ENCODE measurements at places on chromosomes 7 and 10.

DNA sequence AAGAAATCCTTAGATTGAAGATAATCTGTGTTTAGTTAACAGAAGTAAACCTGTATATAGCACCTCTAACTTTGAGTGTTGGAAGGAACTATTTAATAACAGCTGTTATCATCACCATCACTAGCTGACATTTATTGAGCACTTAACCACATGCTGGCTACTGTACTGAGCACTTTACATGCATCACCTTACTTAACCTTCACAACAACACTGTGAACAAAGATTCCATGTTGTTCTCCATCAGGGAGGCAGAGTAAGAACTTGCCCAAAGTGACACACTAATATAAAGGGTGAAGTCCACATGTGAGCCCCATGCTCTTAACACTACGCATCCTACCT is 182.2 kb downstream of the ST7 start:
- DNase-seq = no peak

DNA sequence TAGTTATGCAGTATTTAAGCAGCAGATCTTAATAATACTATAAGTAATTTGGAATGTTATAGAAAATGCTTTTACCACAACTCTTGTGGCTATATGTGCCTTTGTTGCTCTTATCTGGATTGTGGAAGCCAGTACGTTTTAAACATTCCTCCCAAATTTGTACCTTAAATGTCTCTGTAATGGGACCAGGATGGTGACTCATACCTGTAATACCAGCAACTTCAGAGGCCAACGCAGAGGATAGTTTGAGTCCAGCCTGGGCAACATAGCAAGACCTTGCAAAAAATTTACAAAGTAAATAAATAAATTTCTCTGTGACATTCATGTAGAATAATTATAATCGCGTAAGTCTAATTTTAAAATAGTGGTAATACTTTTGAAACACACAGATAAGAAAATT is 283.1 kb downstream of the POM121L12 start:
- DNase-seq = no peak

- DNase-seq = no peak
Observed at GRCh38 chr10:32605787-32606186, 159.8 kb downstream of the CCDC7 start.

DNA sequence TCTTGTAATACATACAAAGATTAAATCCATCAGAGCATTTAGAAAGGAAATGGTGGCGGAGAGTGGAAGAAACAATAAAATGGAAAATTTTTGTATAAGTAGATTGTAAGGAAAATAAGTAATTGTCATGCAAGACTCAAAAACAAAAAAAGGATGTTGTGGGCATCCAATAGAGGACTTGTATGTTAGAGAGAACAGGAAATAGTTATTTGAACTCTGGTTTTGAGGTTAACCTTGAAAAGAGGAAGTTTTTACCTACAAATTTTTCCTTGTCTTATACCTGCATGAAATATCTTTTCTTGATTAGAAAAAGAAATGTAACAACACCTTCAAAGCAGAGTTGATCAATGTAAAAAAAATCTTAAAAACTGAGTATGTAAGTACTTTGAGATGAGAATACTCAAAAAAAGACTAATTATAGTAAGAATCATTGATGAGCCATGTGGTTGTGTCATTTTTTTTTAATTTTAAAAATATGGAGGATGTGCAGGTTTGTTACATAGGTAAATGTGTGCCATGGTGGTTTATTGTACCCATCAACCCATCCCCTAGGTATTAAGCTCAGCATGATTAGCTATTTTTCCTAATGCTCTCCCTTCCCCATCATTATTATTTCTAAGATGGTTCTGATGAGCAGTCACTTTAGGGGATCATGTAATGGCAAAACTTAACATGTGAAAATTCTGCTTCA is 11.9 kb downstream of the TMEM106B start:
- DNase-seq = no peak

DNA sequence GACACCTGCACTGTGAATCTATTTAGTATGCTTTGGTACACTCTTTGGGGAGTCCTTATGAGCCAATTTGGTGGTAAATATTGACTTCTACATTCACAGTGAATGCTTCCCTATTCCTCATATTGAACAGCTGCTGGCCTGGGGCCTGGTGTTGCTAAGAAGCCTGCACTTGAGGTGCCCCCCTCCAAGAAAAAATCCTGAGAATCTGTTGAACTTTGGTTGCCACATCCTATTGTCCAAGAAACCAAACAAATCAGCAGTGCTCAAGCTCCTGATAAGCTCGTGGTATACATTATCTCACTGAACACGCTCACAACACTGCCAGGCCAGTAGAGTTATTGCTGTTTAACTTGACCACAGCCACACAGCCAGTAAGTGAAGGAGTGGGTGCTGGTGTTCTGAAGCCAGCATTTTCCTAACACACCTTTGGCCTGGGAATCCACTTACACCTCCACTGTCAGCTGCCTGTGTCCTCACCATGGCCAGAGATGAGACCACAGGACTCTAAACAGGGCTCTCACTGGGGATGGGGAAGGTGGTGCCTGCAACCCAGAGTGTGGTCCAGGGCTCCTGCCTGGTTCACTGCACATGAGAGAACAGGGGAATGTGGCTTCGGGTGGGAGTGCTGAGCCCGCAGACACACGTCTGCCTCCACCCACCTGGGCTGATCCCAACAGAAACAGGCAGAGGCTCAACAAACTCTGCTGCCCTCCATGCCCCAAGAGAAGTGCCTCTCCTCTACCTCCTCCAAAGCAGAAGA is 6.7 kb downstream of the DDC start:
- DNase-seq = no peak

DNA sequence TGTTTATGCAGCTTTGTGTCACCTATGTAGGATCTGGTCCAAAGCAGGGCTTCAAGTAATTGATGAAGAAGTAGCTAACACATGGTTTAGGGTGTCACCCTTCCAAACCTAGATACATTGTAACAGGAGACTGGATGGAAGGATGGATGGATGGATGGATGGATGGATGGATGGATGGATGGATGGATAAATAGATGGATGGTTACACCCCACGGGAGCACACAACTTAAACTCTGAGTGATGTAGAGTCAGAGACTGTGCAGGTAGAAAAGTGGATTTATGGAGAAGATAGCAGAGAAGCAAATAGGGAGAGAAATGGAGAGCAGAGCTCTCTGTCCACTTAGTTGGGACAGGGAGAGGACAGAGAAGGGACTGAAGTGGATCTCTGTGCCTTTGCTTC is 78.4 kb downstream of the NHLRC2 start:
- DNase-seq = no peak

DNA sequence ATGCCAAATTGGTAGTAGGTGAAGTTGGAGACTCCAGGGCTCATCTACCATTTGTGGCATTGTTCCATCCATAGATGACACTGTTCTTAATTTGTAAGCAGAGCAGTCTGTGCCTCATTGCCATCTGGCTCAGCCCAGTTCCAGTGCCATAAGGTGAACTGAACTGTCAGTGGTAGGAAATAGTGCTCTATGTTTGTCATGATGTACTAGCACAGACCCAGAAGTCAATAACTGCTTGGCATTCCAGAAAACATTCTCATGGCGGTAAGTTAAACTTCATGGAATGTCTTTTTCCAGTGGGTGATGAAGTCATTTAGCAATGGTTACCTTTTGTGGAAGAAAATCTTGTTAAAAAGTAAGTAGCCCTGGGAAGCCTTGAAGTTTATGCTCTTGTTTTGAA is 302.7 kb downstream of the SUGCT start:
- no peak for DNase-seq

DNA sequence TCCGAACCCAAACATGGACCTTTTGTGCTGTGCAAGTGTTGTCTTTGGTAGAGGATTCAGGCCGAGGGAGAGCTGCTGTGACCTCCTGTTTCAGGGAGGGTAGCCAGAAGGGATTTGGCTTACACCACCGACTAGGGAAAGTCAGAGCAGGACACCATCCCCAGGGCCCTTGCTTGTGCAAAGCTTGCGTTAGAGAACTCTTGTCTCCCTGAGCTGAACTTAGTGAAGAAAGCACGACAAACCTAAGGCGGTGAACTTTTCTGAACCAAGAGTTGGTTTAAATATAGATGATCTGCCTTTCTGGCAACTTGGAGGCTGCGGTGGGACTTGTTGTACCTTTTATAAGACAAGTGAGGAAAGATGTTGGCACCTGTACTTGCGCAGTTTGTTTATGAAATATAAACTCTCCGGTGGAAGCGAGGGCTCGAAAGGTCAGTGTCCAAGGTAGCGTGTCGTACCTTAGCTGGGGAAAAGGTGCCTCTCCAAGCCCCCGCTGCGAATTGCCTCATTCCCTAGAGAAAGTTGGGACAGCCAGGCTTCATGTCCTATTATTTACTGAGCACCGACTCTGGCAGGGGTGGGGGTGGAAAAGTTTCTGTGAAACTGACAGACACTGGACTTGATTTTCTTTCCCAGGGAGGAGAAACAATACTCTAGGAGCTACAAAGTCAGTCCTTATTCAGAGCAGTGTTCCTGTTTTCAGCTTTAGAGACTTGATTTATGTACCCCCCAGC is 31.6 kb downstream of the WBP1L start:
- DNase-seq = no peak

DNA sequence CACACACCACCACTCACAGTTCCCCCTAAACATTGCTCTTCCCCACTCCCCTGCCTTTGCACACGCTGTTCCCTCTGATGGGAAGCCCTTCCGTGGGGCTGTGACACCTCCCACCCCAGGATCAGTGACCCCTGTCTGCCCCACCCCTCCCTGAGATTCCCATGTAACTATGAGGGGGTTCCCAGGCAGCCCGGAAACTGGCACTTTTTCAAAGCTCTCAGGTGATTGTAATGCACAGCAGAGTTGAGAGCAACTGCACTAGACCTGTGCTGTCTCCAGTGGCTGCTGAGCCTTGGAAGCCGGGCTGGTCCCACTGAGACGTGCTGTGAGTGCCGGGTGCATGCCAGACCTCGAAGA is 29.8 kb downstream of the GPRIN2 start:
- no peak for DNase-seq

DNA sequence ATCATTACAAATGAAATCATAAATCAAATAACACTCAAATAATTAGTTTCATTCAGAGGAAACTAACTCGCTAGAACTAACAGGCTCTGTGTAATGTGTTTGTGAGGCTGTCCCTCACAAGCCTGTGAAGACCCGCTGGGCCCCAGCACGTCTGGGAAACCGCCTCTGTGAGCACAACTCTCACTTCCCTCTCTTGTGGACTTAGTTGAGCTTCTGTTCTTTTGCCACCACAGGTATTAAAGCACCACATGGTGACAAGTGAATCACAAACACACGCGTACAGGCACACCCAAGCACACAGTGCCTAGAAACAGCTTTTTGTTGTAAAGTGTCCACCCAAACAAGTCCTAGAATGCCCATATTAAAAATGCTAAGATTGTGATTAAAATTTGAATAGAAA is 51.0 kb downstream of the ZNF777 start:
- peak; percentile 63 for DNase-seq

GRCh38 chr10:112949143-112949823 is 764 bp upstream of the TCF7L2 start:
- DNase-seq = no peak

DNA sequence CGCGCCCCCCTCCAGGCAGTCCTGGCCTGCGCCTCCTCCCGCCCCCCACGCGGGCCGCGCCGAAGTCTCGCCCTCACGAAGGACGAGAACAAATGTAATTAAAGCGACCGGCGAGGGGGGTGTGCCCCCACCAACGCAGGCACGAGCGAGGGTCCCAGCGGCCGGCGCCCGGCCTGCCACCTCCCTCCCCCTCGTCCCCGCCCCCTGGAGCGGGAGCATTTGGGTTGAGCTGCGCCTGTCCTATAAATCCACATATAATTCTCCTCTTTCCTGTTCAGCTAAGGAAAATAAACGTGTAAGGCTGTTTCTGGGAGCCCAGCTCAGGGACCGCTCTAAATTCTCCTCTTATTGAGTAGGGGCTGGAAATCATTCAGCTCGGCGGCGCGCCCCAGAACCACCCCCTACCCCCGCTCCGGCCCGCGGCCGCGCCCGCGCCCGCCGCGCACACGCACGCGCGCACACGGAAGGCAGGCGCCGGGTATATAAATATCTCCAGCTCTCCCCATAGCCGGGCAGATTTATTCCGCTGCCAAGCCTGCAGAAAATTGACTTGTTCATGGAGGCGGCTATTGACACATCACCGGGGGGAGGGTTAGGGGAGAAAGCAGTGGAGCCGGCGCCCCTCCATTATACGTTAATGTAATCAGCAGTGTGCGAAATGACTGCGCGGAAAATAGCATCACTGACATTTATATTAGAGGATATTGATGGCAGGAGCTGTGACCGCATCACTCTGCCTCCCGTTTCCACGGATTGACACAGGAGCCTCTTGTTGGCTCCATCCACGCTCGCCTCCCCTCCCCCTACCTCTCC is 61.6 kb upstream of the BTRC start:
- no peak for DNase-seq

DNA sequence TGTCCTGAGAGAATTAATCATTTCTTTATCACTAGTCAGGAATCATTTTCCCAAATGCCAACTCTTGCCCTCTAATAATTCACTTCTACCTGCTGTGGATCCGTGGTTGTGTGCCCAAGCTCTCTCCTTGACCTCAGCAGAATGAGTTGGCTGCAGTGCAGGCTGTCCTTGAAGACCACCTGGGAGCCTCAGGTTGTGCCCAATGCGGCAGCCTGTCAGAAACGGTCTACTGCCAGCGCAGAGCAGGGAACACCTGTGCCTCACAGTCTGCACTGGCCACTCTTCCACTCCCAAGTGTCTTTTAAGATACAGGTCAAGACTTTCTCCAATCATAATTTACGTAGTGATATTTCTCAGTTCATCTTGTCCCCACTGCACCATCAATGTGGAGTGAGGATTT is 246.0 kb upstream of the PHF14 start:
- DNase-seq = no peak

GRCh38 chr7:25597946-25598345 is 369.7 kb upstream of the NPVF start:
- no peak for DNase-seq

DNA sequence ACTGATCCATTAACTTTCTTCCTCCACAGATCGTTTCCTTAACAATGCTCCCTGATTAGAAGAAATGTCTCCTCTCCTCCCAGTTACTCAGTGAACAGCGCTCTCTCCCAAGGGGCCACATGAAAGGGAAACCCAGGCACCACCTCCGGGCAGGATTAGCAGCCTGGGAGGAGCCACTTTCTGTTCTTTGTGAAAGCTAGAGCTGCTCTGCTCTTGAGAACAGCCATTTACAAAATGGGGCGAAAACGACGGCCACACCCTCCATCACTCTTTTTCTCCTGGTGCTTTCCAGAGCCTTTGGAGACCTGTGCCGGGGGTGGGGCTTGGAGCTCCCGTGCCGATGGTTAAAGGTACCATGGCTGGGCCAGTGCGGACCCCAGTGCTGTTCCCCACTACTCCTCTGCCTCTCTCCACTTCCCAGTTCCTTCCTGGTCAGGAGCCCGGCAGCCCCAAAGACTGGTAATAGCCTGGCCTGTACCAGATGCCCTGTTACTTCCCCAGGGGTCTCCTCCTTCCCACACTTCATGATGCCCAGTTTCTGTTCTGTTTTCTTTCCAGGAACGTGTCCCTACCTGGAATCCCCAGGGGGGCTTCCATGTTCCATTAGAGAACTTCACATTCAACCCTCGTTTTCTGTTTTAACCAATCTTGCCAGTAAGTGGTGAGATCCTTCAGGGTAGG is 402.9 kb upstream of the GALNT17 start:
- DNase-seq = no peak
